Activated T-cell treated with anti-CD3 and anti-CD28 coated beads for 1 hour (primary cell): ENCODE measurements at places on chromosomes 12 and 14.

DNA sequence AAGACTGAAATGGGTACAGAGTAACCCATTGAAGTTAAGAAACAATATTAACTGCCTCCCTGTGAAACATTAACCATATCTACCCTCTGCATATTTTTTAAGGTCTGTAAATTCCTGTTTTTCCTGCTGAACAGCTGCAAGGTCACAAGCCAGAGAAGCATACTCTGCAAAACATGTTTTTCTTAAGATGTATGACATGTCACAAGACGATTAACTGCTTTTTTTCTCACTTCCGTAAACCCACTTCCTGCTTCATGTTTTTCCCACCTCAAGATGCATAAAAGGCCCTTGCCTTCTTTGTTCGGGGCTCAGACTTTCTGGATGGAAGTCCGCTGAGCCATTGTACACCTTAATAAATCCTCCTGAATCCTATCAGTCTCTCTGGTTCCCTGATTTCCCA is 504.7 kb upstream of the MIS18BP1 start:
- DNase-seq = no peak

DNA sequence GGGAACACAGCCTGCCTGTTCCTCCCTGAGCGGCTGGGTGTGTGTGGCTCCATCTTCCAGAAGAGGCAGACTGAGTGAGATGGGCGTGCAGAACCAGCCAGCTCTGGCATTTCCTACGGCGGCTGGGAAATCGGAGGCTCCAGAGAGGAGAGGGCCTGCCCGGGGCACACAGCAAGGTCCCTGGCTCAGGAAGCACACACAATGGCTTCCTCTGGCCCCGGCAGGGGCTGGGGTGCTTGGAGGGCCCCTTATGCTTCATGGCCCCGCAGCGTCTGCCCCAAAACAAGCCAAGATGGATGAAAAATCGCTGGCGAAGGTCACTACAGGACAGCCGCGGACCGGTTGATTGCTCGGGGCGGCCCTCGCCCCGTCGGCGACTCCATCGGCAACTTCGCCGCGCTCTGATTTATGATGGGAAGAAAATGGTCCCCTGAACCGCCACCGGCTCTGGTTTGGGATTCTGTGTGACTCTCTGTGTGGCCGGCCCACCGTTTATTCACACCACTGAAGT is 191.5 kb upstream of the C14orf180 start:
- no peak for DNase-seq

- DNase-seq = no peak
Measured at GRCh38 chr14:97077253-97077653, 280.1 kb downstream of the VRK1 start.

DNA sequence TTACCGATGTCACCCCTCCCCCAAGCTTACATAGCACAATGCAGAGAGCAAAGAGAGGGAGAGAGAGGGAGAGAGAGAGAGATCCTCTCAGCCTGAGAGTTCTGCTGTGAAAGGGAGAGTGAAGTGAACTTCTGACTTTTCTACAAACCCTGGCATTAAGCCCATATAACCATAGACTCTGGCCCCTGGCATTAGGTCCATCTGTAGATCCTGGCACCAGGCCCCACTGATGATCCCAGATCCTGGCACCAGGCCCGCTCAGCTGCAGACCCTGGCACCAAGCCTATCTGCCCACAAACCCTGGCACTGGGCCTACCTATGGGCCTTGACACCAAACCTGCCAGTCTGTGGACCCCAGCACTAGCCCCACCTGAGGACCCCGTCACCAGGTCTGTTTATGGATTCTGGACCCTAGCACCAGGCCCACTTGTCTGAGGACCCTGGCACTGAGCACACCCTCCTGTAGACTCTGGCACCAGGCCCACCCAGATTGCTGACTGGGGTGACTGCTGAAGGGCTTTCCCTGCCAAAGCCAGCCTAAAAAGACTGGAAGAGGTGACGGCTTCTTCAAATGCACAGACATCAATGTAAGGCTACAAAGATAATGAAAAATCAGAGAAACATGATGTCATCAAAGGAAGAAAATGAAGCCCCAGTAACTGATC is 14.5 kb upstream of the KRT83 start:
- no peak for DNase-seq

DNA sequence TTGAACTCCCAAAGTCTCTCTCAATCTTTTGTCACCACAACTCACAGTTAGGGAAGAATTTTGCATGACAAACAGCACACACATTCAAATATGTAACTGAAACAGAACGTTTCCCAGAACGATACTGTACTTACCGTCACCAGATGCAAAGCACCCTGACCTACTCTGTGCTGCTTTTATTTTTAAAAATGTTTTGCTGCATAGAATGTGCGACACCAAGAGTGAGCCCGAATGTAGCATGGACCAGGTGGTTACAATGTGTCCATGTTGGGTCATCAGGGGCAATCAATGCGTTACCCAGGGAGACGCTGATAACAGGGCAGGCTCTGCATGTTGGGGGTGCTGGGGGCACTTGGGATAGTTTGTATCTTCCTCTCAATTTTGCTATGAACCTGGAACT is 14.6 kb upstream of the EIF5 start:
- no peak for DNase-seq

DNA sequence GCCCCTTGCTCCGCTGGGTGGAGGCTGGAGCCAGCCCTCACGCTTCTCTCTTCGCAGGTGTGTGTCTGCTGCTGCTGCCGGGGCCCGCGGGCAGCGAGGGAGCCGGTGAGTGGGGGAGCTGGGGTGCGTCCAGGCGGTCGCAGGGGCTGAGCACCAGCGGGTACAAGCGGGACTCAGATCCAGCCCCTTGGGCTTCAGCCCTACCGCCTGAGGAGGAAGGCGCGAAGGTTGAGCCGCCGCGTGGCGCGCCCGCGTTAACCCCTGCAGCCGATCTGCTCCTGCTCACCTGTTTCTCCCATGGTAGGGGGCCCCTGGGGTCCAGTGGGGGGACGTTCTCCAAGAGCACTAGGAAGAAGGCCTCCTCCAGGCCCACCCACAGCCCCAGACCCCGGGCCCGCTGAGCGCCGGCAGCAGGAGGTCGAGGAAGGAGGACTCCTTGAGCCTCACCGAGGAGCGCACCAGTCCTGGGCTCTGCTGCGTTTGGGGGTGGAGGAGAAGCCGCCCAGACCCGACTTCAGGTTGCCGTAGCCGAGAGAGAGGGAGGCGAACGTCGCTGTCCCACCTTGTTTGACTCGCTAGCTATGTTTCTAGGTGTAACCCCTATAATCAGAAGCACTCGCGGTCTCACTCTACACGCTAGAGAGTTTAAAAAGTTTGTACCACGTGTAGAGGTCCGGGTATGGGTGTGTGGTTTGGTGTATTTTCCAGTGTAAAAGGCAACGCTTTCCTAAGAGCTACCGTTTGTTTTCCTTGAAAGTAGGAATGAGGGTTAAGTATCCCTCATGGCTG is 834 bp downstream of the COCH start:
- no peak for DNase-seq

DNA sequence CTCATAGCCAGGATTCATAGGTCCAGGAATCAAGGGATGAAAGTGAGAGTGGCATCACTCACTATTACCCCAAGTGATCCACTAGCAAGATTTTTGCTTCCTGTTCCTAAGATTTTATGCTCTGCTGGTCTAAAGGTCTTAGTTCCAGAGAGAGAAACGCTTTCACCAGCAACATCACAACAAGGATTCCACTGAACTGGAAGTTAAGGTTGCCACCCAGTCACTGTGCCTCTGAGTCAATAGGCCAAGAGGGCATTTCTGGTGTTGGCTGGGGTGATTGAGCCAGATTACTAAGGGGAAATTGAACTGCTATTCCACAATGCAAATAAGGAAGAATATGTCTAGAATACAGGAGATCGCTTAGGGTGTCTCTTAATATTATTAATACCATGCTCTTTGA is 142.5 kb upstream of the ARID2 start:
- no peak for DNase-seq

GRCh38 chr14:85426068-85426935 is 103.6 kb upstream of the FLRT2 start:
- DNase-seq = no peak

DNA sequence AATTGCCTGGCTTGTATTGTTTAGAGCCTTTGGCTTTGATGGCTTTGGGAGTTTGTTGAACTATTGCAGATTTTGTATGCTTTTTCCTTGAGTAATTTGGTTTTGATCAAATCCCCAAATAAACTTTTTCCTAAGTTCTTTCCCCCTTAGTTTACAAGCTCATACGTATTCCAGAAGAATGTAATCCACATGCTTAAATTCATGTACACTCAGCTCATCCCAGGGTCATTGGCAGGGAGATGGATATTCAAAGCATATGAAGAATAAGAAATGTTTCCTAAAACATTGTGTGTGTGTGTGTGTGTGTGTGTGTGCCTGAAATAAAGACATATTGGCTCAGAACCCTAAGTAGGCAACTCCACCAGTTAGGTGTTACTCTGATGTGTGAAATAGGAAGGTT is 89.4 kb downstream of the TMEM30B start:
- no peak for DNase-seq

GRCh38 chr12:3363608-3364007 is 127.4 kb upstream of the PRMT8 start:
- DNase-seq = no peak

DNA sequence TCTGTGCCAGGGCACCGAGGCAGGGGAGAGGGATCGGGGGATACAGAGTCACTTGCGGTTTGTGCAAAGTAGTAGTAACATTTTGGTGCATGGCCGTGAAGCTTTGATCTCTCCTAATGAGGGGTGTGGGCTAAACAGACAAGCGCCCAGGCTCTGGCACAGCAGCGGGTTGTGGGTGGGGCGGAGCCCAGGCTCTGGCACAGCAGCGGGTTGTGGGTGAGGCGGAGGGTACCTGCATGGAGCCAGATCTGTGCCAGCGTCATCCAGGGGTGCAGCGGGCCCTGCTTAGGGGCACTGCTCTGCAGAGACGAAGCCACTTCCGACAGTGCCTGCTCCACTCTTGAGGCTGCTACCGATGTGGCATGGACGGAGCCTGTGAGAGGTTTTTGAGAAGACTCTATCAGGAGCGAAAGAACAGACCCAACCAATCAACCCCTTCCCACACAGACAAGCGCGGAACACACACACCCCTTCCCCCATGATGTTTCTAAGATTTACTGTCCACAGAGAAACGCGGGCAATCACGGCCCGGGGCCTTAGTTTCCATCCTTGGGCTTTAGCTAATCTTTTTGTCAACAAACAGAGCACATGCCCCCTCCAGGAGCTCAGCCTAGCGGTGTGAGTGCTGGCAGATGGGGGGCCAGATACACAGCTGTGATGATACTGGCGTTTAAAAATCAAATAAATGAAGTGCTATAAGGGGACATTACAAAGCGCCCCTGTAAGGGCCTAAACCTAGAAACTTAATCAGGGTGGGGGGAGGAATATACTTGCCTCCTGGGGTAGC is 196.6 kb downstream of the CALM1 start:
- DNase-seq = no peak

- DNase-seq = no peak
Measured at GRCh38 chr14:94509356-94509755, at the start of gene SERPINA12. SERPINA12 (minus strand) TSS chr14:94509469; CDS start chr14:94498397, 11,072 bp downstream.

DNA sequence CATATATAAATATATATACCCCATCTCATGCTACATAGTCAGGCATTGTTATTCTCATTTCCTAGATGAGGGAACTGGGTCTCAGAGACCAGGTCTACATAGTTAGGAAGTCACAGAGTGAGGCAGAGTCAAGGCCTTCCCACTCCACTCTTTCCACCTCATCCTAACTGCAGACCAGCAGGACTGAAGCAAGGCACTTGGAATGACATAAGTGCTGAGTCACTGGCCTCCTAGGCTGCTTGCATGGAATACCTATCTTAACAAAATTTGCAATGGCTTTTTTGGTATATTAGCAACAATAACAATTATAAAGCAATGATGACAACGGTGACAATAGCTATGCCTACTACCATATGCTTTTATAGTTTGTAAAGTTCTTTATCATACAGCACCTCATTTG is 5.4 kb upstream of the ANO4 start:
- DNase-seq = no peak

GRCh38 chr12:92408072-92408900 is 262.6 kb upstream of the BTG1 start:
- DNase-seq = no peak

- no peak for DNase-seq
Measured at GRCh38 chr14:89221109-89221810, 195.8 kb downstream of the FOXN3 start.

DNA sequence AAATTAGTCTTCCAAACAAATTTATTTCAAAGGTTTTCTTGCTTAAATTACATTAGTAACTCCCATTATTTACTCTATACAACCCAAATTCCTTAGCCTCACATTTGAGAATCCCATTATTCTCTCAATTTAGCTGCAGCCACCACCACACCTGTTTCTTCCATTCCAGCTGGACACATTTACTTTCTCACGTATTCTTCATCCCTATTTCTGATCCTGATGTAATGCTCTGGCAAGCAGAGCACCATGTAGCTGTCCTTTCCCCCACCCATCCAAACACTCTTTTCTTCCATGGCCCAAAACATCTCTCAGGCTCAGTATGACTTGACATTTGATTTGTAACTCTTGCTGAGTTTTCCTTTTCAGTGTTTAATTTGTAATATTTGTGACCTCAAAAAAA is 240.2 kb upstream of the CLEC14A start:
- no peak for DNase-seq

DNA sequence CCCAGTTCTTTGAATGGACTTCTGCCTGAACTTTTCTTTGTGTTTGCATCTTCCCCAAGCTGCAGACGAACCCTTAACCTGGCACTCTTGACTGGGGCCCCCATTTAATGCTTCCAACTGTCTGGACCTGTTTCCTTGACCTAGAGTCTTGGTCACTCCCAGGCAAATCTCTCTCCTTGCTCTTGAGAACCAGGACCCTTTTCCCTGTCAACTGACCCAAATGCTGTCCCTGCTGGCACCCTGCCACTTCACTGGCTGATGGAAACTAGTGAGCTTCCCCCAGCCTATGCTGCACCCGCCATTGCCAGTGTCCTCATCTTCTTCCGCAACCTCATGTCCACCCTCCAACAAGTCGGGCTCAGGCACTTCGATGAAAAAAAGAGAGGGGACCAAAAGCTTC is 79.5 kb downstream of the PRIMA1 start:
- DNase-seq = no peak

- no peak for DNase-seq
Measured at GRCh38 chr12:92044435-92044834, 101.2 kb downstream of the BTG1 start.

- DNase-seq = no peak
Measured at GRCh38 chr12:130716969-130717366, 869 bp upstream of the RIMBP2 start.

DNA sequence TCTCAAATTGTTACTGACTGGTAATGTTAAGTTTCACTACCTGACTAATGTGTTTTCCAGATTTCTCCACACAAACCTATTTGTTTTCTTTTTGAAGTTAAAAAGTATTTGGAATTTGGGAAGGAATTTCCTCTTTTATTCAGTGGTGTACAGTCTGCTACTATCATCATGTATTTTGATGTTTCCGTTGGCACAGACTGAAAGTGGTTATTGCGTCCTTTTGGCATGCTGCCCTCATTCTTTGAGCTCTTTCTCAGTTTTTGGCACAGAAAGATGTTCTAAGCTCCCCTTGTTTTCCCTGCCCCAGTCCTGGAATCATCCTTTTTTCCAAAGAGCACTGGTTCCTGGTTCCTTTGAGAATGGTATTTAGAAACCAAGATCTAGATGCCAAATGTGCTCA is 31.4 kb upstream of the RTRAF start:
- no peak for DNase-seq
